ENCODE measurements at places on chromosomes 16 and 17.

DNA sequence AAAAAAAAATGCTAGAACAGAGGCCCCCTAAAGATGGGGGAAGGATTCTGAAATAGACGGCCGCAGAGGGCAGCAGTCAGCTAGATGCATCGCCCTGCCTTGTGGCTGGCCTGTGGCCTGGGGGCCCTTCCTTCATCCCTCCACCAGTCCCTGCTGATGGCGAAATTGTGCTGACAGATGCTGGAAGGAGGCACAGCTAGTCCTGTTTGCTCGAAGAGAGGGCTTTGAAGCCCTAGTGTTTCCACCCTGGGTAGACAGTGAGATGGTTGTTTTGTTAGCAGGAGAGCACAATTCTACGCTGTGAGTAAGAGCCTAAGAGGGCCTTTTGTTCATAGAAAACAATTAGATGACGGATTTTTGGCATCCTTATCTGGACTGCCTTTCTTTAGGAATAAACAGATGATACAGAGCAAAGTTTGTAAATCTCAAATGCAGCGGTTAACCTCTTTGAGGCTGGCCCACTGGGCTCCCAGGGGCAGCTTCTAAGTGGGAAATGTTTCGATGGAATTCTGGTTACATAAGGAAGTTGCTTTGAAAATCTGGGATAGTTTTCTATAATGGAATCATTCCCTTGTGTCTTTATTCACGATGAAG is 23.0 kb downstream of the VPS35L start:
- H3K4me3 ChIP-seq, result no peak overlapping the region
- H3K4me1 ChIP-seq, result no peaks in the 10 kb centered on the region
- peaks cover 44% of the 10 kb centered on the region for H3K36me3 ChIP-seq

GRCh38 chr17:81958633-81959342 is 2.2 kb downstream of the NOTUM start:
- no peak overlapping the region for H3K4me3 ChIP-seq
- no peak for DNase-seq
- H3K4me1 ChIP-seq, result no peaks in the 10 kb centered on the region
- peaks cover 34% of the 10 kb centered on the region for H3K27me3 ChIP-seq
- H3K36me3 ChIP-seq, result no peaks in the 10 kb centered on the region

- no peak for DNase-seq
- no peaks in the 10 kb centered on the region for H3K36me3 ChIP-seq
- H3K4me3 ChIP-seq, result no peak overlapping the region
- H3K4me1 ChIP-seq, result peaks cover 10% of the 10 kb centered on the region
- H3K27me3 ChIP-seq, result peaks cover 24% of the 10 kb centered on the region
- no peak overlapping the region for H3K27ac ChIP-seq
Measured at GRCh38 chr16:10552281-10552680, 28.1 kb downstream of the EMP2 start.

- no peak overlapping the region for H3K4me3 ChIP-seq
- no peaks in the 10 kb centered on the region for H3K36me3 ChIP-seq
- no peaks in the 10 kb centered on the region for H3K27me3 ChIP-seq
- no peak overlapping the region for H3K27ac ChIP-seq
Measured at GRCh38 chr17:12549499-12550041, 116.1 kb upstream of the MYOCD start.

- no peak for DNase-seq
- peaks cover 6% of the 10 kb centered on the region for H3K27me3 ChIP-seq
- H3K4me3 ChIP-seq, result no peak overlapping the region
- peaks cover 5% of the 10 kb centered on the region for H3K36me3 ChIP-seq
- H3K27ac ChIP-seq, result no peak overlapping the region
Measured at GRCh38 chr17:3973495-3974137, 9.4 kb upstream of the ATP2A3 start.

- H3K4me3 ChIP-seq, result no peak overlapping the region
- H3K27ac ChIP-seq, result no peak overlapping the region
- no peaks in the 10 kb centered on the region for H3K36me3 ChIP-seq
- DNase-seq, result no peak
Measured at GRCh38 chr17:59423903-59424302, 92.4 kb downstream of the YPEL2 start.

- peak overlapping the region; percentile 98 for H3K4me3 ChIP-seq
- peak; percentile 79 for DNase-seq
- H3K27ac ChIP-seq, result peak overlapping the region; percentile 96
- H3K36me3 ChIP-seq, result peaks cover 29% of the 10 kb centered on the region
Measured at GRCh38 chr17:48048384-48049126, 396 bp downstream of the NFE2L1 start.

GRCh38 chr17:7237761-7238419 is 1.4 kb downstream of the PHF23 start:
- no peaks in the 10 kb centered on the region for H3K27me3 ChIP-seq
- H3K36me3 ChIP-seq, result peaks cover 33% of the 10 kb centered on the region
- peaks cover 63% of the 10 kb centered on the region for H3K4me1 ChIP-seq
- DNase-seq, result peak; percentile 90

GRCh38 chr16:86355951-86356350 is 154.4 kb upstream of the FOXF1 start:
- no peaks in the 10 kb centered on the region for H3K4me1 ChIP-seq
- H3K4me3 ChIP-seq, result no peak overlapping the region
- H3K36me3 ChIP-seq, result no peaks in the 10 kb centered on the region
- H3K27me3 ChIP-seq, result no peaks in the 10 kb centered on the region

- no peaks in the 10 kb centered on the region for H3K4me1 ChIP-seq
- H3K27me3 ChIP-seq, result no peaks in the 10 kb centered on the region
- no peak overlapping the region for H3K27ac ChIP-seq
- DNase-seq, result no peak
- H3K36me3 ChIP-seq, result peaks cover 10% of the 10 kb centered on the region
Measured at GRCh38 chr17:77223642-77224420, 83.1 kb downstream of the SEC14L1 start.

DNA sequence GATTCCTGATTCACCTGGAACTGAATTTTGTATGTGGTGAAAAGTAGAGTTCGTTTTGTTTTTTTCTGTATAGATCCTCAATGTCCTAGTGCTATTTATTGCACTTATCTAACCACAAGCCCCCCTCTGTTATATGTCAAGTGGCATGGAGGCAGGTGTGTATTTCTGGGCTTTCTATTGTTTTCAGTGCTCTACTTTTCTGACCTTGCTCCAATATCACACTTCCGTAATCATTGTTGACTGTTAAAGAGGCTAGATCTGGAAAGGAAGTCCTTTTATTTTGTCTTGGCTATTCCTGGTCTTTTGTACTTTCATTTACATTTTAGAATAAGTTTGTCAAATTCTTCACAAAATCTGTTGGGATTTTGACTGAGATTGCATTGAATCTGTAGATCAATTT is 26.8 kb upstream of the FBXO47 start:
- DNase-seq, result no peak
- no peak overlapping the region for H3K27ac ChIP-seq
- H3K4me3 ChIP-seq, result no peak overlapping the region
- H3K4me1 ChIP-seq, result no peaks in the 10 kb centered on the region
- peaks cover 4% of the 10 kb centered on the region for H3K27me3 ChIP-seq
- H3K36me3 ChIP-seq, result peaks cover 3% of the 10 kb centered on the region

DNA sequence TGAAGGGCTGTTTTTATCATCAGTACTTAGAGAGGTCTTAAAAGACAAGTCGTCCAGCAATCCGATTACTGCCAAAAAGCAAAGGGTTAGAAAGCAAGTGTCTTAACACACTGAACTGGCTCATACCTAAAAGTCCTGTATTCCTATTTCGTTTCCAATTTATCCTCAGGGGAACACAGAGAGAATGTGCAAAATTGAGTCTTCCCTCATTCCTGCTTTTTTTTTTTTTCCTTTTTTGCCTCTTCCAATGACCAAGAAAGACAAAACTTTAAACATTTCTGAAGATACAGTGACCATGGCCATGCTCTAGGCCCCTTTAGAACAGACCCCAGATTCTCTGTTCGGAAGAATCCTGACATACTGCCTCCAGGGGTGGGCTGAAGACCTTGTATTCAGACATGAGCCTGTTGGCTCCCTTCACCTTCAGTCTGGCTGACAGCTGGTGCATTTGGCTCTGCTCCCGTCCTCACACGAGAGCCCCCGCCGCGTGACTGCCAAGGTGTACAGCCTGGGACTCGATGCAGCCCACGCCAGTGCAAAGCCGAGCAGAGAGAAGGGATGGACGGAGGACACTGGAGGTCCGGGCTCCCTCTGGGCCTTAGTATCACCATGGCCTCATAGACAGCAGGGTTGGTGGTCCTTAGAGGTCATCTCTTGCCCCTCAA is 47.0 kb downstream of the COTL1 start:
- no peak overlapping the region for H3K27ac ChIP-seq
- H3K4me3 ChIP-seq, result no peak overlapping the region
- H3K36me3 ChIP-seq, result peaks cover 82% of the 10 kb centered on the region
- peaks cover 65% of the 10 kb centered on the region for H3K4me1 ChIP-seq
- DNase-seq, result no peak
- no peaks in the 10 kb centered on the region for H3K27me3 ChIP-seq

DNA sequence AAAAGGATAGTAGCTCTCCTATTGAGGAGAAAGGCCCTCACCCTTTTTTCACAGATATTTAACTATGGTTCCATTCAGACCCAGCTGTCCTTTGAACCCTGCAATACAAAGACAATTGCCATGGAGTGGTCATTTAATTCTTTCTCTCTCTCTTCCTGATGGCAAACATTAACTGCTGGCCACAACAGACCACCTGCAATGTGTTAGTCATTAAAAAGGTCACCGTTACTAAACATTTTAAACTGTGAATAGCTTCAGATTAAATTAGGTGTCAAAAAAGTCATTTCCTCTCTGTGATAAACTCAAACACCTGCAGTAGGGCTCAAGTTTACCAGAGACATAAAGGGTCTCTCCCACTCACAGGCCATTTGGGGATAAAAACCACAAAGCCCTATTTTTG is 697.2 kb downstream of the TOX3 start:
- H3K36me3 ChIP-seq, result no peaks in the 10 kb centered on the region
- H3K4me3 ChIP-seq, result no peak overlapping the region
- H3K27me3 ChIP-seq, result no peaks in the 10 kb centered on the region
- no peaks in the 10 kb centered on the region for H3K4me1 ChIP-seq

DNA sequence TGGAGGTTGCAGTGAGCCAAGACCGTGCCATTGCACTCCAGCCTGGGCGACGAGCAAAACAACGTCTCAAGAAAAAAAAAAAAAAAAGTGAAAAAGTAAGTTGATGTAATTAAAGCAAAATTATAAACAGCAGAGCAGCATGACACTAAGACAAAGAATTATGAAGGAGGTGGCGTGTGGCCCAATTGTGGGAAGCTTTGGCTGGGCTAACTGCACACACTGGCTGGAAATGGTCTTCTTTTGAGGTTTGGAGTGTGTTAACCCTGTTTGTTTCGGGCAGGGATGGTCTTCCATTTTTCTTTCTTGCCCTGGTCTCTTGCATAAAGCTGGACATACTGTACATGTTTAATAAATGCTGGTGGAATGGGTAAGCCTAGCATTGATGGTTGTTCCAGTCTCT is 54.8 kb downstream of the RAP1GAP2 start:
- H3K36me3 ChIP-seq, result no peaks in the 10 kb centered on the region
- H3K27me3 ChIP-seq, result peaks cover 46% of the 10 kb centered on the region
- no peak for DNase-seq

GRCh38 chr16:65725156-65725845 is 603.4 kb upstream of the CDH11 start:
- H3K4me1 ChIP-seq, result no peaks in the 10 kb centered on the region
- H3K27me3 ChIP-seq, result no peaks in the 10 kb centered on the region
- no peak overlapping the region for H3K27ac ChIP-seq
- no peak for DNase-seq
- H3K4me3 ChIP-seq, result no peak overlapping the region
- H3K36me3 ChIP-seq, result no peaks in the 10 kb centered on the region

GRCh38 chr17:53971361-53971760 is 148.6 kb downstream of the KIF2B start:
- no peaks in the 10 kb centered on the region for H3K4me1 ChIP-seq
- no peaks in the 10 kb centered on the region for H3K36me3 ChIP-seq
- no peak overlapping the region for H3K27ac ChIP-seq
- no peak for DNase-seq

DNA sequence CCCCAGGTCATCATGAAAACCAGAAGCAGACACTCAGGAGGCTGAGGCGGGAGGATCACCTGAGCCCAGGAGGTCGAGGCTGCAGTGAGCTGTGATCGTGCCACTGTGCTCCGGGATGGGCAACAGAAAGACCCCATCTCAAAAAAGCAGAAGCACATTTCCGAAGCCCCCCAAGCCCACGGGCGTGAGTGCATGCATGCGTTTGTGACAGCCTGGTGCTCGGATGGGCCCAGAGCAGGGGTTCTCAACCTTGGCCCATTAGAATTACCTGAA is 19.1 kb downstream of the TMC6 start:
- no peaks in the 10 kb centered on the region for H3K27me3 ChIP-seq
- H3K36me3 ChIP-seq, result peaks cover 30% of the 10 kb centered on the region
- no peak overlapping the region for H3K4me3 ChIP-seq
- peaks cover 23% of the 10 kb centered on the region for H3K4me1 ChIP-seq

DNA sequence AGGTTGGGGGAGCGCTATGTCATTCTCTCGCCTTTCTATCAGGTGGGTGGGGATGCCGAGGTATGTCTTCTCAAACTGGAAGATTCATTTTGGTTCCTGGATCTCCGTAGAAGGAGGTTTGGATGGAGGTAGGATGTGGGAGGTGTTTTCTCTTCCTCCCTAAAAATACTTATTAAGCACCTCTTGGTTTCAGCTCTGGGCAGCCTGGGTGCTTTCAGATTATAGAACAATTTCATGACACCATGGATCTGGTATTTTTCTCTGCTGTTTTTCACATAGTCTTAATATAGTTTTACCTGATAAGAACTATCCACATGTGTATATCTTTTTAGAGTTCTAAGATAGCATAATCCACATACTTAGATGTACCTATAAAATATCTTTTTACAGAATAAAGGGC is 92.9 kb downstream of the YPEL2 start:
- no peak for DNase-seq
- H3K36me3 ChIP-seq, result no peaks in the 10 kb centered on the region
- H3K27me3 ChIP-seq, result no peaks in the 10 kb centered on the region
- peaks cover 36% of the 10 kb centered on the region for H3K4me1 ChIP-seq
- H3K4me3 ChIP-seq, result no peak overlapping the region
- no peak overlapping the region for H3K27ac ChIP-seq

- H3K27me3 ChIP-seq, result no peaks in the 10 kb centered on the region
- H3K36me3 ChIP-seq, result no peaks in the 10 kb centered on the region
- no peaks in the 10 kb centered on the region for H3K4me1 ChIP-seq
- no peak overlapping the region for H3K4me3 ChIP-seq
- H3K27ac ChIP-seq, result no peak overlapping the region
Measured at GRCh38 chr16:19008245-19009169, 24.8 kb downstream of the TMC7 start.

GRCh38 chr17:71933306-71933705 is 187.5 kb upstream of the SOX9 start:
- no peak for DNase-seq
- no peak overlapping the region for H3K4me3 ChIP-seq
- no peaks in the 10 kb centered on the region for H3K36me3 ChIP-seq
- H3K27ac ChIP-seq, result no peak overlapping the region
- H3K4me1 ChIP-seq, result no peaks in the 10 kb centered on the region

DNA sequence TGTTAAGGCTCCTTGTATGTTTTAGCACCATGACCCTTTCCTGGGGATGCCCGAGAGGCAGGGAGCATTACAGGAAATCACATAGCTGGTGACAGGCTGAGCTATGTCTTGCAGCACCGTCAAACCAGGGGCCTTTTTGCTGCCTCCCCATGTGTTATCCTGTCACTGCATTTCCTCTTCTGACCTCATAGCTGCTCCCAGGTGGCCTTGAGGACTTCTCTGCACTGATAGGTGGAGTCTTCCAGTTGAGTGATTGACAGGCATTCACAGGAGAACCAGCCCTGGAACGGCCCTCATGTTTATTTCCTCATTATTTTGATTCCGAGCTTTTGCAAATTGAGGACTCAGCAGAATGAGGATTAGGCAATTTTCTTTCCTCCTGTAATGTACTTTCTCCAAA is 349.6 kb downstream of the HAPSTR1 start:
- no peak for DNase-seq
- H3K27ac ChIP-seq, result no peak overlapping the region
- no peaks in the 10 kb centered on the region for H3K36me3 ChIP-seq
- H3K4me3 ChIP-seq, result no peak overlapping the region
- no peaks in the 10 kb centered on the region for H3K27me3 ChIP-seq

All from activated CD8-positive, alpha-beta memory T cell treated with anti-CD3 and anti-CD28 coated beads, Interleukin-2, amount 10 ng/mL, durations not matched to agents 7 days and 5 days (primary cell).